ENCODE measurements at places on chromosomes 16 and 17. TPM values are rescaled to one million over a fixed set of nuclear protein-coding genes. Genes with fewer than 3 reads are reported as not detected.

GRCh38 chr16:78770353-78771091 lies 671.1 kb downstream of the WWOX start:
- peak; percentile 65 for DNase-seq

Gene GNG13
- not detected for total RNA-seq

Gene KRTAP4-6
- total RNA-seq: not detected

GRCh38 chr16:11977376-11978041 lies 975 bp downstream of the SNX29 start:
- no peak for DNase-seq

- no peak for DNase-seq
Measured at GRCh38 chr16:89193576-89194293, 6.6 kb downstream of the SLC22A31 start.

DNA sequence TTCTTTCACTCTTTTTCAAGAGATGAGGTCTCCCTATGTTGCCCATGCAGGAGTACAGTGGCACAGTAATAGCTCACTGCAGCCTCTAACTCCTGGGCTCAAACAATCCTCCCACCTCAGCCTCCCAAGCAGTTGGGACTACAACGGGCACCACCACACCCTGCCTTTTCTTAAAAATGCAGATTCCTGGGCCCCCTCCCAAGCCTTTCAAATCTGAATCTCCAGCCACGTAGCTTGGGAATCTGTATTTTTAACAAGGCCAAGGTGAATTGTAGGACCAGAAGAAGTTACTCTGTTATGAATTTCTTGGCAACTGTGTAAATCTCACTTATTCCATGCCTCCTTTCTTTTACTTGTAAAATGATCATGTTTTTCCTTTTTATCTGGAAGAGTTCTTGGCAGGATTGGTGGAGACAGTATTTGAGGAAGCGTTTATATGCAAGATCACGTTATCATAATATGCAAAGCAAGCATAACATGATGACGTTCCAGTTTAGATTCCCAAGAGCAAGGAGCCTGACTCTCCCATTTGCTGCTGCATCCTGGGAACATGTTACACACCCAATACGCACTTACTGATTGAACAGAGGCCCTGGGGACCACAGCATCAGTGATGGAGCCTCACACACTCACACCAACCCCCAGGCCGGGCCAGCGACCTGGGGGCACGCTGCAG lies 44.5 kb downstream of the LITAF start:
- DNase-seq: no peak

Gene FBF1
- 20.0 TPM for total RNA-seq

DNA sequence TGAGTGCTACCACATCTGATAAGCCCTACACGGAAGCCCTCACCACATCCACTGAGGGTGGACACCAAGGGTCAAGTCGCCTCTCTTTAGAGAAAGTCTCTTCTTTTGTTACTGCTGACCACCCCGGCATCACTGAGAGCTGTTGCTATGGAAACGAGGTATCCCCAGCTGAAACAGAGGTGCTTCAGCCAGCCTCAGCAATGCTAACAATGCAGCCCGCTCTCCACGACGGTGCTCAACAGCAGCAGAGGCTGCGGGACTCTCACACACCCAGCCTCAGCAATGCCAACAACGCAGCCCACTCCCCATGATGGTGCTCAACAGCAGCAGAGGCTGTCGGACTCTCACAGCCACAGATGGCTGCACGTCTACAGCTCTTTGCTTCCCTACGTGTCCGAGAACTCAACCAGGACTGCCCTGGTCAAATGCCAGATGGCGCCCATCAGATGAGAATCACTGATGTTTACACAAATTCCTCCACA lies 41.4 kb downstream of the VPS53 start:
- no peak for DNase-seq

- DNase-seq: no peak
Measured at GRCh38 chr17:7363311-7363710, 8.4 kb downstream of the TMEM95 start.

- peak; percentile 51 for DNase-seq
Measured at GRCh38 chr17:55356434-55357328, 65.0 kb downstream of the MMD start.

Data from activated T-helper 1 cell treated with anti-CD3 and anti-CD28 coated beads, Interleukin-12 subunit alpha, Interleukin-12 subunit beta, Interleukin-2, Interleukin-4 antibody, amounts not matched to agents 30 ng/mL and 10 ng/mL and 1 ng/mL, durations not matched to agents 14 hours and 24 hours and 36 hours (primary cell).